ENCODE measurements at places on chromosomes 3 and 15.

- DNase-seq: no peak
Observed at GRCh38 chr3:100403362-100404249, 2.3 kb downstream of the LNP1 start.

GRCh38 chr3:136120373-136121348 is 75.5 kb downstream of the MSL2 start:
- no peak for DNase-seq

DNA sequence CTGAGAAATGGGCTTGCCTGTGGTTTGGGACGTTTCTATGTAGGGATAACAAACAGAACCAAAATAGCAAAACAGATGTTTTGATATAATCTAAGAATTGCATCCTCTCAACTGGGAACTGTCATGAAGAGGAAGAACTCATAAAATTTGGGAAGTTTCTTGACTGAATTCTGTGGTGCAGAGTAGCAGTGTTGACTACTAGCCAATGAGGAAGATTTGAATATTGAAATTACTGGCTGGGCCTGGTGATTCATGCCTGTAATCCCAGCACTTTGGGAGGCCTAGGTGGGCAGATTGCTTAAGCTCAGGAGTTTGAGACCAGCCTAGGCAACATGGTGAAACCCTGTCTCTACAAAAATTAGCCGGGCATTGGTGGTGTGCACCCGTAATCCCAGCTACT is 42.2 kb downstream of the ZNF609 start:
- DNase-seq: no peak

DNA sequence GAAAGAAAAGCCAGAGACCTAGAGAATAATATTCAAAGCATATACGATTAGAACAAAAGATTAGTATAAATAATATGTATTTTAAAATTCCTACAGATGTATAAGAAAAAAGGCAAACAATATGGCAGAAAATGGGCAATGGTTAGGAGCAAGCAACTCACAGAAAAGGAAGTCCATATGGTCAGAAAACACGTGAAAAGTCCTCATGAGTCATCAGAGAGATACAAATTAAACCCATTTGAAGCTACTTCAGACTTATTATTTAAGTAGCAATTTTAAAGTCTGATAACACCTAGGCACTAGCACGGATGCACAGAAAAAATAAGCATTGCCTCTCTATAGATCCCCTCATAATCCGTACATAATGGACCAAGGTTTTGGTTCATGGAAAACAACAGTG is 25.6 kb downstream of the SLC7A14 start:
- no peak for DNase-seq
